ENCODE measurements at places on chromosomes 16 and 17.

GRCh38 chr16:12150600-12150999, 174.1 kb downstream of the SNX29 start:
- DNase-seq, result no peak

DNA sequence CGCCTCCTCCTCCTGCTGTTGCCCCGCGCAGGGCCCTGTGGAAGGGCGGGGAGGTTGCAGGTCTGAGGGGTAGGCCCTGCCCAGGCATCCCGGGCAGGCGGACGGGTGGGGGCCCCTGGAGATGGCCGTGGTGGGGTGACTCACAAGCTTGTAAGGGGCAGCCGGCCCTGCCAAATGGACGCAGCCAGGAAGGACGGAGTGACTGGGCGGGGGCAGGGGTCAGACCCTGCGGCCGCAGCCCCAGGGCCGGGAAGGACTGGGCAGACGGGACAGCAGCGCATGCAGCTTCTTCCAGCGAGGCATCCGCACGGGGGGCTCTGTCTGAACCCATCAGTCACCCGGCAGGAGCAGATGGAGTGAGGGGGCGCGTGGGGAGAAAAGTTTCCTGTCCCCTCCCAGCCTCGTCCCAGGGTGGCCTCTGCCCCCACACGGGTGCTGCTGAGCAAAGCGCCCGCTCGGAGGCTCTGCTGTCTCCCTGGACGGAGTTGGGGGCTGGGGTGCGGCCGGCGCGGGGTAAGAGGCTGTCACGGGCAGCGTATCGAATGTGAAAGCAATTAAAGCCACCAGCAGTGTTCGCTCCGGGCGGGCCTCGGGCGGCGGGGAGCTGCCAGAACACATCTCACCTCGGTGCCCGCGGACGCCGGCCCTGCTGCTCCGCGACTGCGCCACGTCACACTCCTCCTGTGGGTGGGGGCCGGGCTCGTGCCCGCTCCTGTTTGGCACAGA, 5.4 kb upstream of the PRR35 start:
- no peak for DNase-seq

DNA sequence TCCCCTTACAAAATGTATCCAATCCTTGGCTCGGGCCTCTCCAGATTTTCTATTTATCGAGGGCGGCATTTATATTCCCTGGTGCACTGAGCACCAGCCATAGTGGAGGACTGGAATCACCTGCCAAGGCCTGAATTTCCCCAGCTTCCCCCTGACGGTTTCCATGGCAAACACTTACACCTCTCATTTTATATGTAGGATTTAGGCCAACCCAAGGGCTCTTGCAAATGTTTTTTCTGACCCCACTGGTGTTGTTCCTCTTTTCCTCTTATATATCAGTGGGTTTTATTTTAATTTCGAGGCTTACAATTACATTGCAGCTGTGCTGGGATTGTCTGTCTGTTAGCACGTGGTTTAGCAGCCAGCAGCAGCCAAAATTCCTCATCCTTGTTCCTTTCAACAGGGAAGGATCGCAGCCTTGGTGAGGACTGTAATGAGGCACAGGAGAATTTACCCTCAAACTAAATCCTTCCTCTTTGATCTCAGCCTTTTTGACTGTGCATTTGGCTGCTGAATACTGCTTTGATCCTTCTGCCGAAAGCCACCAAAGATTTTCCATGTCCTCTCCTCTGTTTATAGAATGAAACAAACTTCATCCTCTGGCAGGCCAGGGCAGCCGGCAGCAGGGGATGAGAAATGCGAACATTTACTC, 26.5 kb upstream of the CES5A start:
- no peak for DNase-seq

DNA sequence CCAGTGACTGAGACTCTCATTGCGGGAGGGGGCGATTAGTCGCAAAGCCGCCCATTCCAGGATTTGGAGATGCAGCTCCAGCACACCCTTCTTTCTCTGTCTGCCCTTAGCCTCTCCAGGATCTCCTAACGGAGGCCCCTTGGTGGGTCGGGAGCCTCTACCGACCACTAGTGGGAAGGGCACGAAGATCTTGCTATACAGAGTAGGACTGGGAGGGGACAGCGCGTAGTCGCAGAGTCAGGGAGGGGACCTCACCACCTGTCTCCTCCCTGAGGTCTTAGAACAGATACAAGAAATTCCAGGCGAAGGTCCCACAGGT, 588 bp upstream of the SMTNL2 start:
- no peak for DNase-seq

- DNase-seq, result no peak
Measured at GRCh38 chr16:22838681-22839080, 24.7 kb downstream of the HS3ST2 start.

- no peak for DNase-seq
Measured at GRCh38 chr16:50472472-50472871, 75.7 kb upstream of the NKD1 start.

GRCh38 chr17:72466199-72466598, 345.4 kb downstream of the SOX9 start:
- DNase-seq, result peak; percentile 61

GRCh38 chr17:48490451-48490892, 40.3 kb downstream of the HOXB1 start:
- no peak for DNase-seq

DNA sequence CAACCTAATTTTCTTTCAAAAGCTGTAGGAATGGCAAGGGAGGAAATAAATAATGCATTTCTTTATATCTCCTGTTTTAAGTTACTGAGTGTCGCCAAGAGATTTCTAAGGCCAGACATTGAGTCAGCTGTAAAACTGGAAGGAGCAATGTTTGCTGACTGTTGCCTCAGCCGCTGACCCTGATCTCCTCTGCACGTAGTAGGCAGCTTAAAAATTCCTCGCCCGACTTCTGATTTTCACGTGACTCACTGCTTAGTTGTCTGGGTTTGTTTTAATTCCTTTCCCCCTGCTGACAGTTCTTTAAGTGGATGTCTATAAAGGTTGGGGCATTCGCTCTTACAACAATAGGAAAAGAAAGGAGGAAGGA, 100.6 kb downstream of the WWOX start:
- no peak for DNase-seq

DNA sequence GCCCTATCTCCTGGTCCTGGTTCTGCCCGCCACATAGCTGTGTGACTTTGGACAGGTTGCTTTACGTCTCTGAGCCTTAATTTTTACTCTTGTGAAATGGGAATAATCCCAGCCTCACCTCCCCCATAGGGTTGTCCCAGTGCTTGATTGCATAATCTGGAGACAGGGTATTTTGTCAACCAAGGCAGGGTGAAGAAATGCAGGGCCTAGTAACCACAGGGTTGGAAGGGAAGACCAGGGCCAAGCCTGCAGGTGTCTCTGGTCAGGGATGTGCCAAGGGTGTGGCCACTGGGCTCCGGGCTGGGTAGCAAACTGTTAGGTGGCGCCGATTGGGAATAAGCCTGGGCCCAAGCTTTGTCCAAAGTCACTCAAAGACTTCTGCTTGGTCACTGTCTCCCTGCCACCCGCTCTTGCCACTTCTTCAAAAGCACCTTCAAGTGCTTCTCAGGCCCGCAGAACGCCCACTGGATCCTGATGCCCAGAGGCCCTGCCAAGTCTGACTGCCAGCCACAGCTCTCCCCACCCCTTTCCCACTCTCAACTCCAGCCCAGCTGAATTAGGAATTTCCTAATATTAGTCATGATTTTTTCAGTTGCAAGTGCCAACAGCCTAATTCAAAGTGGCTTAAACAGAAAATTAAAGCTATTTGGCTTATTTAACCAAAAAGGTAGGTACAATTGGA, 20.6 kb upstream of the COL1A1 start:
- no peak for DNase-seq

GRCh38 chr17:60618854-60619526, 19.0 kb downstream of the PPM1D start:
- no peak for DNase-seq

GRCh38 chr17:40093580-40094201, 6.7 kb downstream of the NR1D1 start:
- DNase-seq, result no peak

- DNase-seq, result no peak
Measured at GRCh38 chr17:44115585-44116415, 7.6 kb downstream of the HDAC5 start.

DNA sequence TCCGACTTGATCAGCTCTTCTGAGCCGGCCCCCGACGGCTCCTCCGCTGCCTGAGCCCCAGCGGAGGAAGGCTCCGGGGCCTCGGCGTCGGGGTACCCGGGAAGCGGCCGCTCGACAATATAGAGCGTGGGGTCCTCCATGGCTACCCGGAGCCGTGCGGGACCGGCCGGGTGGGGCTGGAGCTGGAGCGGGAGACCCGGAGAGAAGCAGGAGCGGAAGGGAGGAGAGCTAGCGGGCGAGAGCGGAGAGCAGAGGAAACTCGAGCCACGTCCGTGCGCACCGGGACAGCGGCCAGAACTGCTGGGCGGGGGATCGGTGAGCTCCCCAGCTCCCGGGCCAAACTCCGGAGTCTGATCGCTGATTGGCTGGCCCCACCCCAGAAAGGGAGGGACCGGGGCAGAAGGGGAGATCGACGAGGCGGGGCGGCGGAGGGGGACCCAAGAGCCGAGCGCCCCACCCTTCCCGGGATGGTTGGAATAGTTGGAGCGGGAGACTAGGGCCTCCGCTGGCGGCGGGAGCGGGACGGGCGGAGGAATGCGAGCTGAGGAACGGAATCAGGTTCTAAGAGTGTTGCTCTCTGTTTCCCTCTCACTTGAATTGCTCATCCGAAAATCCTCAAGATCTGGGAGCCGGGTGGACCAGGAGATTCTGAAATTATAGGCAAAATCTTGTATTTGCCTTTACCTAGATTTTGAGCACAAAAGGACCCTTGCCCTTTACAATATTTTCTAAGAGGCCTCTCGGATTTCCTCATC, at the start of gene CAVIN1:
CAVIN1 (minus strand) TSS at position 299 of the 755 bp plus-strand sequence; CDS start at position 140, 159 bp downstream.
- DNase-seq, result peak; percentile 72

- no peak for DNase-seq
Measured at GRCh38 chr16:64830653-64831052, 291.2 kb downstream of the CDH11 start.
